HepG2 (cell line): ENCODE measurements at places on chromosomes 12 and 14.

- no peak overlapping the region for H3K27ac ChIP-seq
- no peak for DNase-seq
- H3K4me3 ChIP-seq, result no peak overlapping the region
- no peaks in the 10 kb centered on the region for H3K27me3 ChIP-seq
Measured at GRCh38 chr12:116157845-116158267, 119.6 kb downstream of the MED13L start.

GRCh38 chr12:76035045-76035444 lies 3.5 kb upstream of the PHLDA1 start:
- H3K4me3 ChIP-seq, result no peak overlapping the region
- H3K27ac ChIP-seq, result no peak overlapping the region
- no peaks in the 10 kb centered on the region for H3K36me3 ChIP-seq
- DNase-seq, result no peak
- peaks cover 59% of the 10 kb centered on the region for H3K4me1 ChIP-seq

- no peak overlapping the region for H3K4me3 ChIP-seq
- no peak for DNase-seq
- H3K36me3 ChIP-seq, result no peaks in the 10 kb centered on the region
Measured at GRCh38 chr14:80973931-80974641, 18.7 kb downstream of the TSHR start.

- no peak for DNase-seq
- no peak overlapping the region for H3K4me3 ChIP-seq
- no peaks in the 10 kb centered on the region for H3K27me3 ChIP-seq
- H3K36me3 ChIP-seq, result peaks cover 29% of the 10 kb centered on the region
Measured at GRCh38 chr12:50102131-50102531, 1.7 kb upstream of the GPD1 start.

- H3K27ac ChIP-seq, result no peak overlapping the region
- peaks cover 29% of the 10 kb centered on the region; the same call in 2 of the 3 replicates for H3K27me3 ChIP-seq
- DNase-seq, result peak; percentile 64
- no peak overlapping the region for H3K4me3 ChIP-seq
- no peaks in the 10 kb centered on the region for H3K36me3 ChIP-seq
- 0 out of 2 replicates have a peak, but pooled peaks cover 7% of the 10 kb centered on the region for H3K4me1 ChIP-seq
Measured at GRCh38 chr14:104341532-104342434, 203.4 kb downstream of the KIF26A start.

DNA sequence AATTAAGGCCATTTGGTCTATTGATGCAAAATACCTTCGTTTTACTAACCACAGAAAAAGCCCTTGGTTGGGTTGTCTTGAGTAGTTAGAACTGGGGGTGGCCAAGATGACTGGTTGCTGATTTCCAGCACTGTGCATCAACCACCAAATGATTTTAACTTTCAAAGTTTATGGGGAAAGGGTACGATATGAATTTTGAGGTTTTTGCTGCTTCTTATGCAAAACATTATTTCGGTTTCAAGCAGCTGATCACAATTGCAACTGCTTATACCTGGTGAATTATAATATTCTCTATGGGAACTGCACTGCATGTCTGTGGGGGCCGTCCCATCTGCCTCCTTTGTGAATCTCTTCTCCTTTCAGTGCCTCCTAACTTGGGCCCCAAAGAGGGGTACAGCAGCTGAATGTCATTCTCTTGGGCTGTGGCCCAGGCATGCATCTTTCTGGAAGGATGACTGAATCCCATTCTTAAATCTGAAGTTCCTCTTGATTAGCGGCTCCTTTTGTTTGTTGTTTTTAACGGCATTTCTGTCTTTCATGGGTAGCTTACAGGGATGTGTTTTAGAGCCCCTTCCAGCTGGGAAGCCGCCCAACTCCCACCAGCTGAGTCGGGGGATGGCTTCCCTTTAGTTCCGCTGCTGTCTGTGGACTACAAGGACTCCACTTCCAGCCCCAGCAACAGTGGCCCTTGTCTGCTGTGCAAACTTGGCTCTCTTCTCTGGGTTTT lies 479.8 kb downstream of the ZFP36L1 start:
- H3K27ac ChIP-seq, result no peak overlapping the region
- no peaks in the 10 kb centered on the region for H3K36me3 ChIP-seq
- peaks cover 28% of the 10 kb centered on the region for H3K4me1 ChIP-seq
- H3K27me3 ChIP-seq, result no peaks in the 10 kb centered on the region

GRCh38 chr12:132551641-132552031 lies 58.7 kb downstream of the LRCOL1 start:
- no peaks in the 10 kb centered on the region for H3K36me3 ChIP-seq
- H3K4me1 ChIP-seq, result no peaks in the 10 kb centered on the region
- no peaks in the 10 kb centered on the region for H3K27me3 ChIP-seq
- H3K4me3 ChIP-seq, result no peak overlapping the region

DNA sequence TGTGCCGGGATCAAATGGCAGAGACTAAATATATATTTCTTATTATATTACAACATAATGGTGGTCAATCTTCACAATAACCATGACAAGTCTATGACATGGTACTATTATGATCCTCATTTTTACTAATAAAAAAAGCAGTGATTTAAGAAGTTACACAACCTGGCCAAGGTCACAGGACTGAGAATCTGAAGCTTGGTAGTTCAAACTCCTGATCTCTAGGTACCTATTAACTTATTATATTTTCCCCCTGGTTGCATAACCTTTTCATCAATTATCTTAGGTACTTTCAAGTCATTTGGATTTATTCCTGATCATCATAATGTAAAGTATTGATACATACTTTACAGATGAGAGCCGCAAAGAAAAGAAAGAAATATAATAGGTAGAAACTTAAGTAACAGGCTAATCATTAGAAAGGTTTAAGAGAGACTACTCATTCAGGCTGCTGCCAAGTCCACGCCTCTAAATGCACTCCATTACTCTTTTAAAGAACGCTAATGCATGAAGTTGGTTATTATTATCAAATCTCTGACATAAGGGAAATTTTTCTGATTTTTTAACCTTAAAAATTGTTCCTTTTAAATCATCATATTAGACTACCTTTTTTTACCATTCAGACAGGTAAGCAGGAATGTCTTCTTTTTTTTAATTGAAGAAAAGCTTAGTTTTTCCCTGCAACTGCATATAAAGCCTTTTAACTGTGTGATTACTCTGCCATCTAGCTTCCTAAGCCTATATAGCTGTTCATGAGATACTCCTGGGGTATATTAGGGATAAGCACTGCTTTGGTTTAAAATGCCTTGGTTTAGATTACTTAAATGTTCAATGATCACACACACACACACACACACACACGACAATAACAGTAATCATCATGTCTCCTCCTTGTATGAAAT lies 35.6 kb downstream of the RPS29 start:
- peak; percentile 12 for DNase-seq
- H3K27ac ChIP-seq, result no peak overlapping the region
- no peaks in the 10 kb centered on the region for H3K27me3 ChIP-seq
- H3K4me3 ChIP-seq, result no peak overlapping the region
- no peaks in the 10 kb centered on the region for H3K36me3 ChIP-seq

DNA sequence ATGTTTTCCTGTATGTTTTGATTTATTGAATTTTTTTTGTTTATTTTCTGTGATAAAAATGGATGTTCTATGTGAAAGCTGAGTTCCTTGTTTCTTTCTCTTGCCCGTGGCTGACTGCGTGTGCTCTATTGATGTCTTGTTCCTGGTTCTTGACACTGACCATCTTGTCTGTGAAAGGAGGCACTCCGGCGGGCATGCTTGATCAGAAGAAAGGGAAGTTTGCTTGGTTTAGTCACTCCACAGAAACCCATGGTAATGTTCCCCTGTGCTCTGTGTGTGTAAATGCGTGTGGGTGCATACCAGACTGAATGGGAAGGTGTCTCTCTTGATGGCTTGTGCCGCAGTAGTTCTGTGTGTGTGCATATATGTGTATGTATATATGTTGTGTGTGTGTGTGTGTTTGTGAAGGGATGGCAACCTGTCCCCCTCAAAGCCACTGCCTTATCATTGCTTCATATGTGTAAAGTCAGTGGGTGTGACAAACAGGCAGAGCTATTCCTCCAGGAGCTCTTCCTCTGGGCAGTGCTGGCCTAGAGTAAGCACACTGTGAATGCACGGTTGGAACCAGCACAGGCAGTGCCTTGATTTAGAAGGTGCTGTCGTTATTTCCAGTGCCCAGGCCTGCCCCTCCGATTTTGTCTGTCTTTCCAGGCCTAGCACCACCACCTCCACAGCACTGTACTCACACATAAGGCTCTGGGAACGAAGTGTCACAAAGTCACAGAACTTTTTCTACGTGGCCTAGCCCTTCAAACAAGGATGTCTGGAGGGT lies 247.3 kb upstream of the FKBP4 start:
- H3K4me3 ChIP-seq, result no peak overlapping the region
- H3K4me1 ChIP-seq, result no peaks in the 10 kb centered on the region
- no peaks in the 10 kb centered on the region for H3K36me3 ChIP-seq
- DNase-seq, result no peak
- H3K27me3 ChIP-seq, result peaks cover 27% of the 10 kb centered on the region

- no peaks in the 10 kb centered on the region for H3K27me3 ChIP-seq
- no peaks in the 10 kb centered on the region for H3K4me1 ChIP-seq
- no peaks in the 10 kb centered on the region for H3K36me3 ChIP-seq
- no peak overlapping the region for H3K27ac ChIP-seq
Measured at GRCh38 chr12:45775964-45776363, 46.5 kb downstream of the ARID2 start.

GRCh38 chr14:104286086-104286485 lies 147.7 kb downstream of the KIF26A start:
- no peak overlapping the region for H3K27ac ChIP-seq
- no peaks in the 10 kb centered on the region for H3K27me3 ChIP-seq
- no peaks in the 10 kb centered on the region for H3K36me3 ChIP-seq
- DNase-seq, result no peak

- peaks cover 2% of the 10 kb centered on the region; the same call in 1 of the 2 replicates for H3K4me1 ChIP-seq
- H3K36me3 ChIP-seq, result no peaks in the 10 kb centered on the region
- H3K4me3 ChIP-seq, result no peak overlapping the region
- no peak overlapping the region for H3K27ac ChIP-seq
- no peak for DNase-seq
Measured at GRCh38 chr12:16600525-16600924, 5.4 kb downstream of the LMO3 start.

GRCh38 chr12:94157981-94158411 lies 9.6 kb downstream of the PLXNC1 start:
- DNase-seq, result no peak
- no peaks in the 10 kb centered on the region; the same call in 1 of the 3 replicates for H3K36me3 ChIP-seq

DNA sequence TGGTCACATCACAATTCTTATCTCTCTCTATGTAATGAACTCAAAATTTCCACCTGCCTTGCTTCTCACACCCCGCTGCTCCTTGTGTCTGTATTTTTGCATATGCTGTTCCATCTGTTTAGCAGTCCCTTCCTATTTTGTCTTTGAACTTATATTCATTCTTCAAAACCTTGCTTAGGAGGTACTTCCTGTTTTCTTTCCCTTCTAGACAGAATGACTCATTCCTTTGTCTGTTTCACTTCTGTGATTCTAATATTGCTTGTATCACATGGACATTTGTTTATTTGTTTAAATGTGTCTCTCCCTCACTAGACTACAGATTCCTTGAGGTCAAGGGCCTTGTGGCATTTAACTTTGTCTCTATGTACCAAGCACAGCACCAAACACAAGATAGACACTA lies 424.2 kb downstream of the ETNK1 start:
- H3K27me3 ChIP-seq, result no peaks in the 10 kb centered on the region
- no peak overlapping the region for H3K27ac ChIP-seq
- H3K4me3 ChIP-seq, result no peak overlapping the region
- no peak for DNase-seq

GRCh38 chr12:125634813-125635212 lies 569.6 kb downstream of the AACS start:
- no peaks in the 10 kb centered on the region for H3K36me3 ChIP-seq
- no peak overlapping the region for H3K27ac ChIP-seq
- no peak overlapping the region for H3K4me3 ChIP-seq
- H3K27me3 ChIP-seq, result 0 out of 3 replicates have a peak, but pooled peaks cover 1% of the 10 kb centered on the region

DNA sequence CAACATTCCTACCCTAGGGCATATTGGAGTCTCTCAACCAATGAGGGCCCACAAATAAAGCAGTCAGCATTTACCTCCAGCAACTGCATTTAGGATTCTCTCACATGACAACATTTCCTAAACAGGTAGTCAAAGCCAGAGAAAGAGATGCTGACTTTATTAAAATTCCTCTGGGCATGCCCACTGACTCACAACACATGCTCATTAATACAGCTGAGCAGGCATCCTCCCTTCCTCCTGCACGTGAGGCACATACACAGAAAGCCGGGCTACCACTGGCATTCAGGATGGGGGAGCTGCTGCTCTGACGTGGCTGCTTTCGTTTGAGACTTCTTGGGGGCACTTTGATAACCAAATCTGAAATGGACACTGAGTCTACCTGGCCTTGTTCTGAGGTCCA lies 174.1 kb downstream of the NRXN3 start:
- H3K4me3 ChIP-seq, result no peak overlapping the region
- H3K4me1 ChIP-seq, result no peaks in the 10 kb centered on the region
- no peaks in the 10 kb centered on the region for H3K36me3 ChIP-seq
- H3K27ac ChIP-seq, result no peak overlapping the region
- no peaks in the 10 kb centered on the region for H3K27me3 ChIP-seq

- no peak overlapping the region for H3K4me3 ChIP-seq
- no peaks in the 10 kb centered on the region for H3K27me3 ChIP-seq
- DNase-seq, result no peak
- H3K27ac ChIP-seq, result no peak overlapping the region
- no peaks in the 10 kb centered on the region for H3K36me3 ChIP-seq
Measured at GRCh38 chr12:3712209-3712992, 40.5 kb downstream of the CRACR2A start.

DNA sequence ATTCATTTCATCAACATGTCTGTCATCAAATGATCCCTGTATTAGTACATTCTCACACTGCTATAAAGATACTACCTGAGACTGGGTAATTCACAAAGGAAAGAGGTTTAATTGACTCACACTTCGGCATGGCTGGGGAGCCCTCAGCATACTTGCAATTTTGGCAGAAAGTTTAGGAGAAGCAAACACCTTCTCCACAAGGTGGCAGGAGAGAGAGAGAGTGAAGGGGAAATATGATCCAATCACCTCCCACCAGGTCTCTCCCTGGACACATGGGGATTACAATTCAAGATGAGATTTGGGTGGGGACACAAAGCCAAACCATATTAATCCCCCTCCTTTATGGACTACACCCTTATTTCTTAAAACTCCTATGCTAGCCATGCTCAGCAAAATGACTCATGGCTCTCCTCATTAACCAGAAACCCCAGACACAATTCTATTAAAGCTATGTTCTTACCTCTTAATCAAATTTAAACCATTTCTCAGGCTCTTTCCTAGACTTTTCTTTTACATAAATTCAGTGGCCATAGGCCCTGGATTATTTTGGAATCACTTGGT lies 932.3 kb downstream of the FLRT2 start:
- H3K27me3 ChIP-seq, result peaks cover 3% of the 10 kb centered on the region; the same call in 1 of the 3 replicates
- H3K36me3 ChIP-seq, result no peaks in the 10 kb centered on the region
- H3K4me1 ChIP-seq, result no peaks in the 10 kb centered on the region
- DNase-seq, result peak; percentile 40
- H3K4me3 ChIP-seq, result no peak overlapping the region

GRCh38 chr12:873954-874353 lies 75.5 kb downstream of the RAD52 start:
- peaks cover 18% of the 10 kb centered on the region for H3K4me1 ChIP-seq
- peak overlapping the region; percentile 33 for H3K27ac ChIP-seq
- H3K36me3 ChIP-seq, result peaks cover 32% of the 10 kb centered on the region
- no peaks in the 10 kb centered on the region for H3K27me3 ChIP-seq
- H3K4me3 ChIP-seq, result no peak overlapping the region
- peak; percentile 53 for DNase-seq
